ENCODE measurements at places on chromosomes 7 and 10.

DNA sequence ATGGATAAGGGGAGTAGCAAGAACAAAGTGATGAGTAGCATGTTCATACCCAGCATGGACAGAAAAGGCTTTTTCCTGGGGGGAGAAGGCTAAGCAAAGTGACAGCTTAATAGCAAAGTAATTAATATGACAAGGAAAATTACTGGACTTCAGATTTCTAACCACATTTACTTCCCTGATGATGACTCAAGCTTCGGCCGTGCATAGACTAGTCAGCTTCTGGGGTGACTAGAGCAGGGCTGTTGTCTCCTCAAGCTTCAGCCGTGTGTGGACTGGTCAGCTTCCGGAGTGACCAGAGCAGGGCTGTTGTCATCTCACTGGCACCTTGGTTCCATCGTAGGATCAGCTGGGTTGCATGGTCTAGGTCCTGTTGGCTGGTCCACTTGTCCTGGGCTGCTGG lies 2.1 kb upstream of the ZNF117 start:
- no peak for DNase-seq

GRCh38 chr10:43901744-43902504 lies 253.2 kb upstream of the ZNF32 start:
- DNase-seq: no peak

DNA sequence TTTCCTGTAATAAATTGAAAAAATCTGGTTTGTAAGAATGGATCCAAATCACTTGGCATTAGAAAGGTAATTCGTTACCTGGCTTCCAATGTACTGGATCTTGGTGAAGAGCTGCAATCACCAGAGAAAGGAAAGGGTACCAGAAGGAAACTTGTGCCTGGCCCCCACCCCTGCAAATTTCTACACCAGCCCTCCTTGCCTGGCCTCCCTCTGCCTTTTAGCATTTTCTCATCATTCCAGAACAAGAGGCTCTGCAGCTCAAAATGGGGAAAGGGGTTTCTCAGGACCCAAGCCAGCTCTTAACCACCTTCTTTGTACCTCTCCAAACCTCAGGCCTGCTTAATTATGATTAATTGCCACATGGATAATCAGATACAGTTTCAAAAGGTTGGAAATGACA lies 612.8 kb upstream of the MGMT start:
- no peak for DNase-seq

GRCh38 chr7:821688-822087 lies 10.6 kb upstream of the SUN1 start:
- no peak for DNase-seq

DNA sequence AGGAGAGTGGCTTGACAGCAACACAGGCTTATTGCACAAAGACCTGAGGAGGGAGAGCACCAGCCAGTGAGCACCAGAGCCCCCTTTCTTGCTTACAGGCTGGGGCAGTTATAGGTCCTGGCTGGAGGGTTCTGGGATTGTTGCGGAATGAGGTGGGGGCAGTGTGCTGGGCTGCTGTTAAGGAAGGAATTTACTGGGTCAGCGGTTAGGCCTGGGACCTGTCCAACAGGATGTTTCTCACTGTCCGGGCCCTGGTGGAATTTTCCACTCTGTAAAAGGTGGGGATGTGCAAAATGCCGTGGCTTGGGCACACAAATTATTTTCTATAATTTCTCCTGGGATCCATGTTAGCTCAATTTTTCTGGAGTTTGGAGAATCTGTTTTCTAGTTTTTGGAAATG lies 757.3 kb downstream of the TYW1 start:
- DNase-seq: no peak

DNA sequence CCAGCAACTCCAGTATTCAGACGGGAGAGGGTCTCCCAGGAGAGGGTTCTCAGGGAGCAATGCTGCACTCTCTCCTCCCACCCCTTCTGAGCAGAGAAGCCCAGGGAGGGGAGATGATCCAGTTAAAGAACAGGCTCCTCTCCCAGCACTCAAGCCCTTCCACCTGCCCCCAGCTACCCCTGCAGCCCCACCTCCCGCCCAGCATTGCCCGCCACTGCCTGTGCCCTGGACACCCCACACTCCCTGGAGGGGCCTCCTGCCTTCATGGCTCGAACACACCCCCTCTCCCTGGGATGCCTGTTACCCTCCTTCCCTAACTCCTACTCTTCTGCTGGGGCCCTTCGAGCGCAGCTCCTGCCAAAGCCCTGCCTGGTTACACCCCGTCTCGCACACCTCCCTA lies 66.8 kb downstream of the ELFN1 start:
- no peak for DNase-seq

GRCh38 chr10:124032087-124032935 lies 61.1 kb downstream of the CHST15 start:
- DNase-seq: no peak

- no peak for DNase-seq
Observed at GRCh38 chr10:102785818-102786217, 42.1 kb downstream of the WBP1L start.

- DNase-seq: no peak
Observed at GRCh38 chr10:9596368-9596920, 1421.2 kb upstream of the CELF2 start.

DNA sequence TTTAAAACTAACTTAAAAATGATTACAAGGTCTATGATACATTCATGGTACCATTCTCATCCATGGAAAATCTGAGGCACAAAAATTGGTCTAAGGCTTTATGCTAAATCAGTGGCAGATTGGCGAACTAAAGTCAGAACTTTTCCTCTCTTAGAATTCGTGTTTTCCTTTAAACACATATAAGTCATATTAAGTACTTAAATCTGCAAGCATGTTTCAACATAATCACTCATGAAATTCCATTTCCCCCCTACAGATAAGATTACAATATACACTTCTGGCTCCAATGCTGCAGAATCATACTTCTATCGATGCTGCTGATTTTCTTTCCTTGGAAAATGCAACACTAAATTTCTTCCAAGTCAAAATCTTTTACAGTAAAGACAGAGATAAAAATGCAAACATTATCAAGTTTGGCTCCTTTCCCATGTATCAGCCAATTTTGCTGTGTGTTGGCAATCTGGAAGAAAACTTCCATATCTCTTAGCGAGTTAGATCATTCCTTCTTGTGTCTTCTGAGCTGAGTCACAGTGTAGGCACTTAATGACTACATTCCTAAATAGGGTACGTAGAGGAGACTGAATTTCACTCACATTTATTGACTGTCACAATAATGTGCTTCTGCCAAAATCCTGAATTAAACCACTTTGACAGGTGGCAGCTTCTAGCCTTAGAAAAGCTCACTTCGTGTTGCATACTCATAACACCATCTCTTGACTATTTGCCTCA lies 76.4 kb upstream of the LRRC17 start:
- DNase-seq: peak; percentile 48

GRCh38 chr7:37488163-37488764 lies 39.6 kb upstream of the ELMO1 start:
- DNase-seq: no peak

DNA sequence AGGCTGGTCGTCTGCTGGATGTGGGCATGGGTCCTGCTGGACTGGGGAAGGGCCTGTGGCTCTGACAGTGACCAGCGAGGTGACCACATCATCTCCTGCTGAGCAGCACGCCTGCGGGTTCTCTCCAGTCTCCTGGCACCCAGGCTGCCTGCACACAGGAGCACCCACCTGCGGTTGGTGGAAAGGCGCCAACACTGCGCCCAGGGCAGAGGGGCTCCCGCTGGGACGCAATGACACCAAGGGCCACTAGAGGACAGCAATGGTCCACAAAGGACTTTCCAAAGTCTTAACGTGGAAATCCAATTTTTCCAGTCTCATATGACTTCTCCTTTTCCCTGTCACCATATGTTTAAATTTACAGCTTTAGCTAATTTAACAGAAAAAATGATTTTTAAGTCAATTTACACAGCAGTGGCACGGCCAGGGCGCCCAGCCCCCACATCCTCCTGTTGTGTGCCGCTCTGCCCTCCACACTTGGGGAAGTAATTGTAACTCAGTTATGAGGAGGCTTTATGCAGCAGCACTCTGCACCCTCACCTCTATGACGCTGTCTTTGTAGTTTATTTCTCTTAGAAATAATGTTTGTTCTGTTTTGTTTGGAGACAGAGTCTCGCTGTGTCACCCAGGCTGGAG lies 38.1 kb downstream of the CFAP46 start:
- DNase-seq: no peak

DNA sequence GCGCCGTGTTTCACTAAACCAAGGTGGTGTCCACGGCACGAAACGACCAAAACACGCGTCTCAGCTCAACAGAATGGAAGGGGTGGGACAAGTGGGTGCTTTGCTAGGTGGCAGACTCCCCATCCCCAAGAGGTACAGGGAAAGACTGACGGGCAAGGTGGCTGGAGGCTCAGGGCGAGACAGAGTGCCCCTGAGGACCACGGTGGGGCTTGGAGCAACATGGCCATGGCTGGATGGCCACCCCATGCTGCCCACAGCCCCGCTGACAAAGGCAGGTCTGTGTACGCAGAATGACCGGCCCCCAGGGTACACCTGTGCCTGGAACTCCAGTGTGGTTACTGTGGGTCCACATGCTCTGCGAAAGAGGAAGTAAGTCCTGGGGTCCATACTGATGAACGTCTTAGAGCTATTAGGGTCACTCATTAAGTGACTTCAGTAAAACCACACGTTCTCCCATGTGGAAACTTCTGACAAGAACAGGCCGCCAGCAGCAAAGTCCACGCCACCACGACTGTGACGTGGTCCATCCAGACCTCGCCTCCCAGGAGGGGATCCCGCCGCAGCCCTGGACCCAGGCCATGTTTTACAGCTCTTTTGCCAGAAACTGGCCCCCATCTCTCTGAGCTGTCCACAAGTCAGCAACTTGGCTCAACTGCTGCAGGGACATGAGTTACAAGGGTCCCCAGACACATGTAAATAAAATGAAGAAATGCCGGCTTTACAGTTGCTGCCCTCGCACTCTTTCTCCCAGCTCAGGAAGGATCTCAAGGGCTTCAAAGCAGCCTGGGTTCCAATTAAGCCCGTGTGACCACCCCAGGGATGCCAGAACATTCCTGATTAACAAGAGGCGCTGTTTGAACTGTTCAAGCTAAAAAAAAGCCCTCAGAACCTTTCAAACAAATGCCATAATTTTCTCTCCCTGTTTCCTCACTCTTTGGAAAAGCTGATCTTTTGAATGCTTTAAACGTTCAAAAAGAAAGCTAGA lies 66.8 kb downstream of the MAD1L1 start:
- no peak for DNase-seq

DNA sequence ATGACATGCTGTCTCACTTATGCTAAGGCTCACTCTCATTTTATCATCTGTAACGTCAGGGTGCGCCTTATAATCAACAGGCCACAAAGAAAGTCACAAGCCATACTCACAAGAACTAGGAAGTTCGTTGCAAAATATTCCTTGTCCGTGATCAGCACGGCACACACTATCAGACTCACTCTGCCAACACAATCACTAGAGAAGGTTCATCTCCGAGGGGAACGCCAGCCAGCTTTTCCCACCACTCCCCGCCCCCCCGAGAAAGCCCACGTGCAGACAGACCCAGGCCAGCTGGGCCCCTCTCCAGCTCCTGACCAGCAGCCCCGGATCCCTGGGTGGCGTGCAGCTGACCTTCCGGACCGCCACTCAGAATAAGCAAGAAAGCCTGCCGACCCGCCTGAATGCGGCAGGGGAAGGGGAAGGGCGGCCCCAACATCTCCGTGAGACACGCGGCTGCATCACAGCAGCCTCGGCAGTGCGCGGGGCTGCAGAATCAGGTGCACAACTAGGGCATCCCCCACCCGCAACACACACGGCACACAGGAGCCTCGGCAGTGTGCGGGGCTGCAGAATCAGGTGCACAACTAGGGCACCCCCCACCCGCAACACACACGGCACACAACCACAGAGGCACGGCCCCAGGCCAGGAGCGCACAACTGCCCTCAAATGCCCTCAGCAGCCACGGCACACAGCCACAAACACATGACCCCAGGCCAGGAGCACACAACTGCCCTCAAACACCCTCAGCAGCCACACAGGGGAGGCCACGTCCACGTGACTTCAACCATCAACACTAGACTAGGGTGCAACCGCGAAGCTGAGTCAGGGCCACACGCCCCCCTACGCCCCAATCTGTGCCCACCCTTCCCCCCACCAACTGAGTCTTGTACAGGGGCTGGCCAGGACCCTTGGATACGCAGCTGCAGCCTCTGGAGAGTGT lies 2.5 kb upstream of the GPR146 start:
- no peak for DNase-seq

GRCh38 chr10:131174651-131175540 lies 136.6 kb downstream of the TCERG1L start:
- DNase-seq: no peak

DNA sequence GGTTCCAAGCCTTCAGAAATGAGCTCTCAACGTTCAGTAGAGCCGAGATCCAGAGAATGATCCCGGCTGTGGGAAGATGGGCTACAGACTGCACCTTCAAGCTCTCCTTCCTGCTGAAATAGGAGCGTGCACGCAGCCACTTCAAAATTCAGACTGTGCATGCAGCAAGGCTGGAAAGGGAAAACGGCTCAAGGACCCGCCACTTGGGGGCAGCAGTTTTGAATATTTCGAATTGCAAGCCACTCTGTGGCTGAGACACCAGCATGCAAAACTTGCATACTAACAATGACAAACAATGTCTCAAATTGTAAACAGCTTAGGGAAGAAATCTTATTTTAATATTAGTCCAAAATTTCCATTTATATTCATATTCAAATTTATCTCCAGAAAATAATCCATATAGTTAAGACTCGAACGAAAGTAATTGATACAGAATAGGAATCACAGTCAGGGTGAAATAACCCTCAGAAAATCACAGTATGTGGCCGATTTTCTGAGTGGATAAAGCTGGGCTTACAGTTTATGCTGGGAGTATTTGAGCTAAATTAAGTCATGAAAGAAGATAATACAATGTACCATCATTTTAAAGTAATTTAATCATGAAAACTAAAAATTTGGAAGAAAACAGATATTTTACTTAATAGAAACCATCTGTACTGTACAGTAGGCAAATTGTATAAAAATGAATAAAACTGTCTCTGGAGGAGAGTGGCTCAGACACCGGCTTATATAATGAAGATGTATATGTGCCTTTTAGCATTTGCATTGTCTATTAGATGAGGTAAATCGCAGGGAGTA lies 137.9 kb upstream of the MKI67 start:
- DNase-seq: no peak

DNA sequence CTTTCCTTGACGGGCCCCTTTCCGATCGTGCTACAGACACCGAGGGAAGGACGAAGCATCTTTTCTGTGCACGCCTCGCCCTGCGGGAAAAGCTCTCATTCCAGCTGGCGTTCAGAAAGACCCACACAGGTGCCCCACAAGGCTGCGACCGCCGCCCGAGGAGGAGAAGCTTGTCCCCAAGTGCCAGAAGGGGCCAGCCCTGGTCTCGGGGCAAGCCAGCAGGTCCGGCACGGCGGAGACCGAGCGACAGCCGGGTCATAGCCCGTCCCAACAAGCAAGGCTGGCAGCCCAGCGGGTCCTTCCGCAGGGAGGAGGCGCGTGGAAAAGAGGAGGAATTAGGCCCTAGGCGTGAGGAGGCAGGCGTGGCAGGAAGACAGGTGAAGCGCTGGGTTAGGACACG lies 62.7 kb downstream of the TNRC18 start:
- no peak for DNase-seq

DNA sequence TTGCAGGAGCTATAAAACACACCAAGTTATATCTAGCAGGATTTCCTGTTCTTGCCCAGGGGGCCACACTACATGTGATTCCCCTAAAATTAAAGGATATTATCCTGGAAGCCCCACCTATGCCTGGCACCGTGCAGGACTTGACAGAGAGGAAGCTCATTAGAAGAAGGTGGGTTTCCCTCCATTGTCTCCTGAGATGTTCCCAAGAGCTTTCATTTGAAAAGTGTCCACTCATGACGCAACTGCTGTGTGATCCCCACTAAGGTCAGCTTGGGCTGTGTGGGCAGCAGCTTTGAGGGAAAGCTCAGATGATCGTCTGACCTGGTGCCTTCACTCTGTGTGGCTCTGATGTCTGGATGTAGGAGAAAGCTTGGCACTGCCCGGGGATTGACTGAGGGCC lies 53.5 kb downstream of the RAMP3 start:
- DNase-seq: no peak
